GM03348 (cell line): ENCODE measurements at places on chromosomes 4 and X.

DNA sequence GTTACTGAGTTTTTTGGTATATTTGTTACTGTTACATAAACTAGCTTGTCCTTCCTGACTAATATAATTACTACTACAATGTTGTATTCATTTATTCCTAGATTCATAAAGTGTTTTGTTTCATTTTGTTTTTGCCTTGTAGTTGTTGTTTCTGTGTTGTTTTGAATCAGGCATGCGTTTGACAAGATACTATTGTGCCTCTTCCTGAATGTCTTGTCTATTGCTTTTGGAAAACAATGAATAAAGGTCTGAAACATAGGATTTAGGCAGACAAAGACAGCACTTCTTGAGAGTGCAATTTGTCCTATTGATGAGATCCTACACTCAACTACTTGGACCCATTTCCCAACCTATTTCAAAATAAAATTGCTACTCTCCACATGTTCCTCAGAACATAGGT is 630.4 kb upstream of the BOD1L1 start:
- DNase-seq = no peak

- DNase-seq = no peak
Observed at GRCh38 chr4:7917669-7918068, 22.0 kb downstream of the AFAP1 start.

- DNase-seq = no peak
Observed at GRCh38 chrX:46554942-46555341, 9.7 kb upstream of the ZNF674 start.

GRCh38 chr4:10977534-10977933 is 293.0 kb upstream of the CLNK start:
- DNase-seq = no peak

- no peak for DNase-seq
Observed at GRCh38 chr4:107760281-107760947, 40.4 kb upstream of the PAPSS1 start.

GRCh38 chr4:130659320-130659719 is 1563.4 kb downstream of the C4orf33 start:
- no peak for DNase-seq

DNA sequence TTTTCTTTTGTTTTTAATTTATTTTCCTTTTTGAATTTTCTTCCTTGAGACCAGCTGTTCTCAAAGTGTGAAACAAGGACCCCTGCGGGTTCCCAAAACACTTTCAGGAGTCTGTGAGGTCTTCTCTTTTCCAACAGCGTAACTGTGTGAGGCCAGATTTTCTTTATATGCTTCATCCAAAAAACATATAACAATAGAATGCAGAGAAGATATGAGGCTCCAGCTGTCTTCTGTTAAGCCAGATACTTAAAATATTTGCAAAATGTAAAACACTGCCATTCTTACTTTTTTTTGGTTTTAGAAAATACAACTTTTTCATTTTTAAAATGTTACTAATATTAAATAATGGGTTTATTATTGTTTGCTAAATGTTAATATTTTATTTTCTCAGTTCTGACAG is 27.8 kb downstream of the USP38 start:
- no peak for DNase-seq

DNA sequence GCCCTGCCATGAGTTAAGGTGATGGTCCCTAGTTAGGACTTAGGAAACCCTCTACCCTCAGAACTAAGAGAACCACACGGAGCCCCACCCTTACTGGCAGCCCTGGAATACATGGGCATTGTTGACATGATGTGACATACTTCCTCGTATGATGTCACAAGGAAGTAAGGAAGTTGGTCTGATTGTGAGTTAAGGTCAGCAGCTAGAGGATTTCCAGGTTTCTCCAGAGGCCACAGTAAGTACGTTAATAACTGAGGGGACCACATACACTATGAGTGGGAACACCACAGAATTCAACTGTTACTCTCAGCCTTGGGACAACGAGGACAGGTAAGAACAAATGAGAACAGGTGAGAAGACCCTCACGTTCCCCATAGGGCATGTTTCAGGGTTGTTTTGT is at the start of gene MAGEB5:
Gene MAGEB5 (plus strand): TSS at position 301 of the 400 bp plus-strand sequence. CDS start 1,133 bp downstream, outside the sequence.
- DNase-seq = no peak

- no peak for DNase-seq
Observed at GRCh38 chr4:32136081-32136787, 1416.1 kb downstream of the PCDH7 start.

GRCh38 chr4:88166608-88167007 is 8.2 kb upstream of the ABCG2 start:
- DNase-seq = no peak

GRCh38 chrX:150642423-150642822 is 50.8 kb upstream of the MTMR1 start:
- DNase-seq = no peak

DNA sequence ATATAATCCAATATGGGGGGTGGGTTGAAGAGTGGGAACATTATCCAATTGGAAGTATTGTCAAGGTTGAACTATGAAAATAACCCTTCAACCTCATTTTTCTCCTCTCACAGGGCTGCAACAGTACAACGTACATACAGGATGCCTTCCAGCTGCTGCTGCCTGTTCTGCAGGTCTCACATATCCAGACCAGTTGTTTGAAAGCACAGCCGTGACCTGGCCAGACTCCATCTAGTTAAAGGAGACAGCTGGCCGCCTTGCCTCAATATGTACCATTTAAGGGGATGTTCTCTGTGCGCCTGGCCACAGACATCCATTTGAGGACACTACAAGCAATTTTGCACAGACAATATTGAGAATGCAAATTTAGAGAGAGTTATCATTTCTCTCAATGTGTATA is 75.7 kb downstream of the FAM114A1 start:
- DNase-seq = no peak

DNA sequence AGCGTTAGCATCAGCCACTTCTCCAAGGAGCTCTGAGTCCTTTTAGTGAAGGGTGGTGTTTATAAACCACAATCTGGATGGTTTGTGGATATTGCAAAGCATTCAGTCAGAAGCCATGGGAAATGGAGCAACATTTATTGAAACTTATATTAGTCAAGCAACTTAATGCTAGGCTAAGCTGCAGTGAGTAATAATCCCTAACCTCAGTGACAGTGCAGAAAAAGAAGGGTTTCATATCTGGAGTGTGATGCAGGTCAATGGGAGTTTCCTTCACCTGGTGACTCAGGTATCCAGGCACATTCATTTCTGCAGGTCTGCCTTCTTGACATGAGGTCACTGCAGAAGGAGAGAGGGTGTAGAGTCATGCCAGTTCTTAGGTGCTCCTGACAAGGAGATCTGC is 10.4 kb upstream of the DRD5 start:
- no peak for DNase-seq

DNA sequence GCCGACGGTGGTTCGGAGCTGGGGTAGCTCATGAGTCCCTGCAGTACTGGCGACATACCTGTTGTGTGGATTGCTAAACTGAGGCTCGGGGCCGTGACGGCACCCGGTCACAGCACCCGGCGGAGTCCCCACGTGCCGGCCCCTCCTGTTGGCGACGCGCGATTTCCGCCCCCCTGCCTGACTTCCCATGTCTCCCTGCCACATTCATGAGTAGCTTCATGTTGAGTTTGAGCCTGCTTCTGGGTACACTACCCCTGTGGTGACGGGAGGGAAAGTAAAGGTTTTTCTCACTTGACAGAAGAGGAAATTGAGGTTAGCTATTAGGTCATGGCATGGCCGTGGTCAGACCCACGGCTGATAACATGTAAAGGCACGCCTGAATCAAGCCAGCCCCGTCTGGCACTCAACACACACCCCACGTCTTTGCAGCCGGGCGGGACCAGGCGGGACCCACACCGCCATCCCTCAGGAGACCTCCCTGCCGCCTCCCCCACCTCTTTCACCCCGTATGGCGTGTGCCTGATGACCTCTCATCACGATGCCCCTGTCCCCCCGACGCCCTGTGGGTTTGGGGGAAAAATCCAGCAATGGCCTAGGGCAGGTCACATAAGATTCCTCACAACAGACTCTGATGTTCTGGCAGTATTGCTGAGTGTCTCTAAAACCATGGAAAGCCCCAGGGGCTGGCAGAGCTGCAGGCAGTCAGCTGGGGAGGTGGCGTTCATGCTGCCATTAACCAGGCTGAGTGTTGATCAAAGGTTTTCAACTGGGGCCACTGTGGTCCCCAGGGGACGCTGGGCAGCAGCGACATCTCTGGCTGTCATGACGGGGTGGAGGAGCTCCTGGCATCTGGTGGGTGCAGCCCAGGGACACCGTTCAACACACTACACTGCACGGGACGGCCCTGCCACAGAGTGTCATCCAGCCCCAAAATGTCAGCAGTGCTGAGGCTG is 29.2 kb downstream of the P2RY8 start:
- no peak for DNase-seq

- no peak for DNase-seq
Observed at GRCh38 chrX:13263560-13264251, 56.1 kb downstream of the ATXN3L start.

GRCh38 chr4:140743194-140743931 is 12.8 kb downstream of the TBC1D9 start:
- peak; percentile 20 for DNase-seq

GRCh38 chrX:17067534-17067933 is 121.1 kb downstream of the REPS2 start:
- no peak for DNase-seq

DNA sequence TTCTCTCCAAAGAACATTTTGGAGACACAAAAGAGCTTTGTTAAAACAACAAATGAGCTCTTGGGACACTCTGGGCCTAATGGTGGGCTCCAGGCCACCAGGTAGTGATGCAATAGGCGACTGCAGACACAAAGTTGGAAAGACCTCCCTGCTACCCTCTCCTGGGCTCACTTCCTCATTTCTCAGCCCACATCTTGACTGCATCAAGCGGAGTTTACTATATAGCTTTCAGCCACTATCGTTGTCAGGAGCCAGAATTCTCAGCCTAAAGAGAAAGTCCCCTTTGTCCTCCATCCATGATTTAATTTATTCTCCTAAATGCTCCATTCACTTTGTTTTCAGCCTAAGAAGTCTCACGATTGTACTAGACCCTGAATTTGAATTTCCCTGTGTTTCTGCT is 114.9 kb downstream of the EFHC2 start:
- DNase-seq = no peak

DNA sequence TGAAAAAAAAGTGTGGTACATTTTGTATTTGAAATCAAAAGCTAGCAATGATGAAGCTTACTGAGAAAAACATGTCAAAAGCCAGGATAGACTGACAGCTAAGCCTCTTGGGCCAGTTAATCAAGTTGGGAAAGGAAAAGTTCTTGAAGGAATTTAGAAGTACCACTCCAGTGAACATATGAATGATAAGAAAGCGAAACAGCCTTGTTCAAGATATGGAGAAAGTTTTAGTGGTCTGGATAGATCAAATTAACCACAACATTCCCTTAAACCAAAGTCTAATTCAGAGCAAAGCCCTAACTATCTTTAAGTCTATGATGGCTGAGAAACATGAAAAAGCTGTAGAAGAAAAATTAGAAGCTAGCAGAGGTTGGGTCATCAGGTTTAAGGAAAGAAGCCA is 268.3 kb downstream of the PDHA2 start:
- DNase-seq = no peak

- no peak for DNase-seq
Observed at GRCh38 chr4:30653291-30653690, 66.9 kb upstream of the PCDH7 start.

DNA sequence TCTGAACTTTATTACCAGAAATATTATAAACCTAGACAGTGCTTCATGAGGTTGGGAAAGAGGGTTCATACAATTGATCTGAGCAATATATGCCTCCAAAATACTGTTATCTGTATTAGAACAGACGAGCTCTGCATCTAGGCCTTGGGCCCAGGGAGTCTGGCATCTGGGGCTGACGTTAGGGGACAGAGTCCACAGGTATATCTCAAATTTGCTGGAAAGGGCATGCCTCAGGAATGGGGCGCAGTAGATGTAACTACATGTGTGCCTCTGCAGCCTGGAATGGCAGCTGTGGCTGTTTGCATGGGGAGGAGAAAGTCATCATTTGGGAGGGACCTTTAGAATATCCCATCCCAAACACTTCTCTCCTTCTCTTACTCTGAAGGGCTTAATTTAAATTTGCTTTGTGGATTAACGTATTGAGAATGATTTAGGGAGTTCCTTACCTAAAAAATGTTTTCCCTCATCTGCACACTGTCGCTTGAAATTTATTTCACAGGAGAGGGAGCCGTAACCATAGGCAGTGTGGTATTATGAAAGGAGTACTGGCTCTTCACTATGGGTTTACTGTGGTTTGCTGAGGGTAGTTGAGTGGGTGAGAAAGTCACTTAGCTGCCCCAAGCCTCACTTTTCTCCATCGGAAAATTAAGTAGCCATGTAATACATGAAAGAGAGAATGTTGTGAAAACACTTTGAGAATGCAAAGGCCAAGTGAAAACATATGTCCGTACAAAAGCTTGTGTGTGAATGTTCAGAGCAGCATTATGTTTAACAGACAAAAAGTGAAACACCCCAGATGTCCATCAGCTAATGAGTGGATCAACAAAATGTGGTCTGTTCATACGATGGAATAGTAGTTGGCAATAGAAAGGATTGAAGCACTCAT is 5.9 kb downstream of the ADD1 start:
- DNase-seq = no peak

- DNase-seq = peak; percentile 84
Observed at GRCh38 chr4:7857238-7857701, 82.4 kb downstream of the AFAP1 start.

DNA sequence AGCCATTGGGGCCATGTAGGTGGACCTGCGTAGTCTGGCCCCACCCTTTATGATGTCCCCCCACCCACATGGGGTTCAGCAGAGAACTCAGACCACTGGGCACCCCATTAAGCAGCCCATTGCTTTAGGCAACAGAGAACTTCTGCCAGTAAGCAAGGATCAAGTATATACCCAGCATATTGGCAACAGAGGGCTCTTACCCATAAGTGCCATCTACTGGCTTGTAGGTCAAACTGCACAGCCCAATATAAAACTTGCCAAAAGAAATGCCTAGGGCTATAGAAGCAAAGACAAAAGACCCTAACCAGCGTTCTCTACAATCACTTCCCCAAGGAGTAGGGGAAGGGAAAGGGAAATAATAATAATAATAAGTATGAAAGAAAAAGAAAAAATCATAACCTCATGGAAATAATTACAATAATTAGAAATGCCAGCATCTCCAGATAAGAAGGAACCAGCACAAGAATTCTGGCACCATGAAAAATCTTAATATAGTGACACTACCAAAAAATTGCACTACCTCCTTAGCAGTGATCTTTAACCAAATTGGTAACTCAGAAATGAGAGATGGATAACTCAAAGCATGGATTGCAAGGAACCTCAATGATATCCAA is 1090.7 kb downstream of the FAT4 start:
- DNase-seq = no peak

GRCh38 chr4:82957045-82957444 is 53.6 kb downstream of the LIN54 start:
- DNase-seq = no peak

DNA sequence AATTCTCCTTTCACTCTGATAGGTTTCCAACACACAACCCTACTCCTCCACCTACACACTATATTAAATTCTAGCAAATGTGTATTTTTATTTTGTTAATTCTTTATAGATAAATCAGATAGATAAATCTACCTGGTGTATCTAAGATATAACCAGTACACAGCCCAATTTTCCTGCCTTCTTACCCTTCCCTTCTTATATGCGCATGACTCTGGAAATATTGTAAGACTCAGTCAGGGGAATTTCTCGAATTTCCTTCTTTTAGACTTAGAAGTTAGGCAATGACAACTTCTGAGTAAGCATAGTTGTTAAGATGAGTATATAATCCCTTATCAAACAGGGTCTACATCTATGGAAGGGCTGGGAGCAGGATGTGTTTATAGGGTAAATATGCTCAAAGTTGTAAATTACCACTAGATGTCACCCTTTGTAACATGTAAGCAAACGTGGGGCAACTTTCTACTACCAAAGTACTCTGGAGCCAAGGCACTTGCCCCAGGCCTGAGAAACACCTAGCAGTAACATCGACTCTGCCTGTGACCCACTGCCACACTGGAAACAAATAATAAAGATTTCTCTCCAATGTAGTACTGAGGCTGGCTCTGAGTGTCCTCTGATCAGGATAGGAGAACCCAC is 444.7 kb downstream of the IQCM start:
- DNase-seq = peak; percentile 52
